ENCODE measurements at places on chromosomes 11 and 22. TPM values are rescaled to one million over a fixed set of nuclear protein-coding genes. Genes with fewer than 3 reads are reported as not detected.

Gene LRRC56
- total RNA-seq: 0.38 TPM

Gene CHKB
- total RNA-seq: 49.4 TPM

Gene OPCML
- 0.27 TPM for total RNA-seq

Gene OR8G1
- not detected for total RNA-seq

Gene SYT7
- total RNA-seq: 9.3 TPM

Gene HTR3B
- not detected for total RNA-seq

Gene SOX6
- 34.6 TPM for total RNA-seq

Gene RAB38
- total RNA-seq: 0.22 TPM

Gene PRMT3
- total RNA-seq: 9.7 TPM

Gene ADSL
- total RNA-seq: 47.8 TPM

- DNase-seq: no peak
Observed at GRCh38 chr22:32572741-32573500, 98.3 kb downstream of the FBXO7 start.

DNA sequence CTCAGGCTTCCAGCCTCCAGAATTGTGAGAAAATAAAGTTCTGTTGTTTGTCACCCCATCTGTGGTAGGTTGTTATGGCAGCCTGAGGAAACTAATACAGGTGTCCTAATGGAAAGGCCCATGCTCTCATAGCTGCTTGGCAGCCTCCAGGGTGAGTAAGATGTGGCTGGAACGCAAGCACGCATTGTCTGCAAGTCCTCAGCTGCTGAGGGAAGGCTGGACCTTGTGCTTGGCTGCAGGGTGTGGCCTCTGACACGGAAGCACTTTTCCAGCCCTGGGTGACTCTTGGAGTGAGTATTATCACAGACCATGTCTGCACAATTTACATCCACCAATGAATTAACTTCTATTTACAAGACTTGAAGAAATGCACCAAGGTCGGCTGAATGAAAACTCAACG lies 44.4 kb upstream of the BARX2 start:
- DNase-seq: no peak

- no peak for DNase-seq
Observed at GRCh38 chr11:34594603-34595002, 26.3 kb upstream of the EHF start.

DNA sequence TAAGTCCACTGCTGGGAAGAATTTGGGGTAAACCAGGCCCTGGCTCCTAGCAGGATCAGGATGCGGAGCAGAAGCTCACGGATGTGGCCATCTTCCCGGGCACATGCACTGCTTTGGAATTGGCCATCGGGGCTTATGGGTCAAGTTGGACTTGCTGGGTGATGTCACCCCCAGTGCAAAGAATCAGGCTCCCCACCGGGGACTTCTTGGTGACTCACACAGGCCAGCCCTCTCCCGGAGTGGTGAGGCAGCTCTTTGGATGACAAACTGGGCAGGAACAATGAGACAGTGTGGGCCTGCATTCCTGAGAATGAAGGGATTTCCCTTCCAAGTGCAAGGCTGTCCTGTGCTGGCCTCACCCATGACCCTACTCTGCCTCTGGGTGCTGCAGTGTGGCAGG lies 128.8 kb upstream of the ANO1 start:
- no peak for DNase-seq

GRCh38 chr11:117070016-117070415 lies 28.2 kb downstream of the SIK3 start:
- no peak for DNase-seq

DNA sequence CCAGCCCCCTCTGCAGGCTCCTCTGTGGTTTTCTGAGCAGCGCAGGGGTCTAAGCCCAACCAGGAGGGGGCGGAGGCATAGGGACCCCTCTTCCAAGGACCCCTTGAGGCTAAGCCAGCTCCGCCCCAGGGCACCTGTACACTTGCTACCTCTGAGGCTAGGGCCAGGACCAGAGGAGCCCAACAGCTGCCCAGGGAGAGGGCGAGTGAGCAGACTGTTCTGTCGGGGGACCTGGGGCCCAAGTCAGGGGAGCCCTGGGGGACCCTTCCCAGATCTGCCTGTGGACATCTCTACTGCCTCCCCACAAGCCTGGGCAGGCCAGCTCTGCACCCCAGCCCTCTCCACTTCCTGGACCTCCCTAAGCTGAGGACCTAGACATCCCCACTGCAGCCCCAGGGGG lies 1.8 kb downstream of the B4GALNT4 start:
- no peak for DNase-seq

- no peak for DNase-seq
Observed at GRCh38 chr11:126058105-126058874, 4.4 kb downstream of the CDON start.

DNA sequence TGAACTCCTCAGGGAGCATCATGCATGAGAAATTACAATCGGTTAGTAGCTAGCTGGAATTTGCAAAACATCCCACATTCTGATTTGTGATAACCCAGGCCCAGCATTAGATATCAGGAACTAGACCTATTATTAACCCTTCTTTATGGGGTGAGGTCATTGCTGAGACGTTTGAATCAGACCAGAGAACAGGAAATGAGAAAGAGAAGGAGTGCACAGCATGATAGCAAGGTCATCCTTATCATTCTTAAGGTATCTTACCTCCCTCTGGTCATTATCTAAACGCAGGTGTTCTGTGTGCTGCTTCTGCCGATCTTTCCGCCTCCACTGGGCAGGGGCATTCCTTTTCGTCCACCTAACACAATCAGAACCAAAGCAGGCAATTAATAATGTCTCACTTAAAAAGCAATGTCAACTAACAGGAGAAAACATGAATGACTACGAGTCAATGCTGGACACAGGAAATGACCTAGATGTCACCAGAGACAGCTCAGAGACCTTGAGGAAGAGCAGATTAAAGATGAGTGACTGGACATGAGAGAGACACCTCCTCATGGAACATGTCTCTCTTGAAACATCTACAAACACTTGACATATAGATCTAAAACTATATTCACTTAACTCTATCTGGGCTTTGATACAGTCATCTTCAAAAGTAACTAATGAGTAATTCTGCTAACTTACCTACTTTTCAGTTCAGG lies 78.3 kb upstream of the SCUBE2 start:
- no peak for DNase-seq

DNA sequence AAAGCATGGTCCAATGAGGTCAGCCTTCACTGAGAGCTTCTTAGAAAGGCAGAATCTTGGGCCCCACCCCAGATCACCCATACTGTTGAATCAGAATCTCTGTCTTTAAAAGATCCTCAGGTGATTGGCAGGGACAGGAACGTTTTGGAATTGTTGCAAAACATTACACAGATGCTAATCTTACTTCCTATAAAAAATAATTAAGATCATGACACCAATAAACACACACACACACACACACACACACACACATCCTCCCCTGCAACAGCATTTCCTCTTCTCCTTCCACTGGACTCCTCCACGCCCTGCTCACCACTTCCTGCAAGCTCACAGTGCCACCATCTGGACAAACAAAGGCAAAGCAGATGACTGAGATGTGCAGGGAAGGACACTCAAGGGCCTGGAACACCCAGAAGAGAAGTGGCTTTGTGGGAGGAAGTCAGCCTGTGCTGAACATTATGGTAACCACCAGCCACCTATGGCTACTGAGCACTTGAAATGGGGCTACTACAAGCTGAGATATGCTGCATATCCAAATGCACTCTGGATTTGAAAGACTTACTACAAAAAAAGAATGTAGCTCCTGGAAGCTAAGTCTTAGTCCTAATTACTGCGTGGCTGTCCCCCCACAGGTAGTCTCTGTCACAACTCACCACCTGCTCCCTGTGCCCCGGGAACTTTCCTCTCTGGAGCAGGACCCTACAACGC lies 65.6 kb downstream of the BTG4 start:
- DNase-seq: peak; percentile 87

DNA sequence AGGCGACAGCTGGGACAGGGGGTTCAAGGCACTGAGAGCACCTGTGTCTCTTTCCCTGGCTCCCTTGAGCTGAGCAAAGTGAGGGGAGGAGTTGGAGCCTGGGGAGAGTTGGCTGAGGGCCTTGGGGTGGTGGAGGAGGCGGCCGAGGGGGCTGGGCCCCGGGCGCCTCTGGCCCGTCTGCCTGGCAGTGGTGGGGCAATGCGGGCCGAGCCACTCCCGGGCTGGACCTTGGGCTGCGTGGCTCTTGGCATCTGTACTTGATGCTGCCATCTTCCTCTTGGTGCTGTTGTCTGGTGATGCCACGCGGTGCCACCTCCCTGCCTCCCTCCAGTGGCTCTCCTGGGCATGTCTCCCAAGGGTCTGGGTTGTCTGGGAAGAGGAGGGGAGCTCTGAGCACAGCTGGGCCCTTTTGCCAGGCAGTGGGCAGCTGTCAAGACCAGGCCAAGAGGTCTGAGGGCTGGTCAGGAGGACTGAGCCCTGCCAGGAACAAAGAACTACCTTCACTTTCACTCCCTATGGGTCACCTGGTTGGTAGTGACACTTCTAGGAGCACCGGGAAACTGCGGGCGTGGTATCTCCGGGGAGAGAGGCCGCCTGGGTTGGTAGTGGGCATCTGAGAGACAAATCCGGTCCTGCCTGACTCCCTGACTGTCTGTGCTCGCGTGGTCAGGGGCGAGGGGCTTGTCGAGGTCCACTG lies 1.3 kb downstream of the GRIK4 start:
- DNase-seq: peak; percentile 65

DNA sequence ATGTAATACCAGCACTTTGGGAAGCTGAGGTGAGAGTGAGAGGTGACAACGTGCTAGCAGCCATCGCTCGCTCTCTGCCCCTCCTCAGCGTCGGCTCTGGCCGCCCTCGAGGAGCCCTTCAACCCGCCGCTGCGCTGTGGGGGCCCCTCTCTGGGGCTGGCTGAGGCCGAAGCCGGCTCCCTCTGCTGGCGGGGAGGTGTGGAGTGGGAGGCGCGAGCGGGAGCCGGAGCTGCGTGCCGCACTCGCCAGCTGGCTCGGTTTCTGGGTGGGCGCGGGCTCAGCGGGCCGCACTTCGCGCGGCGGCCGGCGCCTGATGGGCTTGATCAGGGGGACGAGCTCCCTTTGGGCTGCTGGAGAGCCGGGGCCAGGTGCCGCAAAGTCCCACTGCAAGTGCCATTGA lies 98.9 kb upstream of the UBASH3B start:
- DNase-seq: no peak

- no peak for DNase-seq
Observed at GRCh38 chr22:41844036-41844435, 11.1 kb downstream of the SREBF2 start.

DNA sequence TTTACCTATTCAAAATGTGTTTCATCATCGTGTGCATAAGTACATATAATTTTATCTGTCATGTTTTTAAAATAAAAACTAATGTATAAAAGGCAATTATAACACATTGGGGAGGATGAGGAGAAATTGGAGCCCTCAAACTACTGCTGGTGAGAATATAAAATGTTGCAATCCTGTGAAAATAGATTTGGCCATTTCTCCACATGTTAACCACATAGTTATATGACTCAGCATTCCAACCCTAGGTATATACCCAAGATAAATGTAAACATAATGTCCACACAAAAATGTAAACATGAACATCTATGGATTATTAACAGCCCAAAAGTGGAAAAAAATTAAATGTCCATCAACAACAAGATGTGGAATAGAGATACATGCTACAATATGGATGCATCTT lies 928.0 kb upstream of the FAT3 start:
- DNase-seq: no peak

- no peak for DNase-seq
Observed at GRCh38 chr22:49850021-49850911, 3.4 kb upstream of the ZBED4 start.

GRCh38 chr11:128796270-128796669 lies 70.8 kb downstream of the KCNJ1 start:
- no peak for DNase-seq

GRCh38 chr11:19820100-19820499 lies 107.5 kb downstream of the NAV2 start:
- no peak for DNase-seq

DNA sequence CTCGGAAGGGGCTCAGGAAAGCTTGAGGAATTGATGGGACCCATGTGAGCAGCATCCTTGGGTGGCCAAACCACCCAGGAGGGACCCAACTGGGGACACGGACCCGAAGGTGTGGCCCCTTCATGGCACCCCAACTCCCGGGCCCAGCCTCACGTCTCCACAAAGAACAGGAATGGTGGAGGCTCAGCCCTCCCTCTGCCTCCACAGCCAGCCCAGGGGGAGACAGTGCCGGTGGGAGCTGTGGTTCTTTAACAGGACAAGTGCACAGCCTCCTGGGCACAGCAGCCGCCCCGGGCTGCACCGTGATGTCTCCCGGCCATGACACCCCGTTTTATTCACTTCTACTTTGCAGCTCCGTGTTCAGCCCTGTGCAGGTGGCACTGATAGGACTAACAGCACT lies 587.2 kb downstream of the BRD1 start:
- peak; percentile 38 for DNase-seq

DNA sequence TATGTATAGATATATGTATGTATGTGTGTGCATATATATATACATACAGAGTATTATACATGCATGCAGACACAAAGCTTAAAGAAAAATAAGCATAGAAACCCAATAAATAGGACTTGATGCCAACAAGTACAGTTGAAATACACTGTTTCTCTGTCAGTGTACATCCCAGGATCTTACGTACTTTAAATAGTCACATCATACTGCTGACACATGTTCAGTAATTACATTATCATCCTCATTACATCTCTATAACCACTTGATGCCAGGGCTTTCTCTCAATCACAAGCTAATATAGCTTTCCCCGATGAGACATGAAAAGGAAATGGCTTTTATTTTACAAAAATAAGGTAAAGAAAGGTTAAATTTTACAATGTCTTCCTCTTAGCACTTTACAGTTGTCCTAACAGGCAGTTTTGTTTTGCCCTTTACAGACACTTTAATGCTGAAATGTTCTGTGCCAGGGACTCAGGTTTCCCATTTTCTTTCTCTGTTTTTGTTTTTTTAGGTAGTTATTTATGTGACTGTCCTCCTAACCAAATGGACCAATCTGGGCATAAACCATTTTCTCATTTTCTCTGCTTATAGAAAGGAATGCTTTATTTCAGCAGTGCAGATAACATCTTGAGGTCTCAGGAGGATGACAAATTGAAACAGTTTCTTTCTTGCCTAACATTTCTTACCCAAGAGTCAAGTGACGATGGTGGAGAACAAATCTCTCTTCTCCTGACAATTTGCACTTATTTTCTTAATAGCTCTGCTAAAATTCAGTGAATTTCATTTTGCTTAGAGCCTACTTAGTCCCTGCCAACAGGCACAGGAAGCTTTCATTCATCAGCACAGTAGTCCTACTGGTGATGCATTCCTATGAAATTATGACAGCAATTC lies 350.2 kb downstream of the TTC28 start:
- no peak for DNase-seq

DNA sequence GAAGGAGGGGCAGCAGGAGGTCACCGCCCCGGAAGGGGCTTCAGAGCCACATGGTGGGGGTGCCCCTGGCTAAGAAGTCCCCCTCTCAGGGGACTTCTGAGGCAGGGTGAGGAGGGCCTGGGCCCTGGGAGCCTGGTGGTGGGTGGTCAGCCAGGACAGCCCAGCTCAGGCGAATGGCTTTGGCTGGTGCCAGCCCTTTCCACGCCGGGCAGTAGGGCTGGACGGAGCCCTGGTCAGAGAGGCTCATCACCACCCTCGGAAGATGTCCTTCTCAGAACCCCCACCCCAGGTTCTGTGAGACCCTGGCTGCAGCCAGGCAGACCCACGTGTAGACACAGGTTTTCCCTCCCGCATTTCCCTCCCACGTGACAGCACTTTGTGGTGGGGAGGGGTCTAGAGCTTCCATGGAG lies 35.9 kb downstream of the OSBPL5 start:
- peak; percentile 67 for DNase-seq

All from cardiac septum (tissue), 1 donor.